ENCODE measurements at places on chromosomes 11 and 22.

DNA sequence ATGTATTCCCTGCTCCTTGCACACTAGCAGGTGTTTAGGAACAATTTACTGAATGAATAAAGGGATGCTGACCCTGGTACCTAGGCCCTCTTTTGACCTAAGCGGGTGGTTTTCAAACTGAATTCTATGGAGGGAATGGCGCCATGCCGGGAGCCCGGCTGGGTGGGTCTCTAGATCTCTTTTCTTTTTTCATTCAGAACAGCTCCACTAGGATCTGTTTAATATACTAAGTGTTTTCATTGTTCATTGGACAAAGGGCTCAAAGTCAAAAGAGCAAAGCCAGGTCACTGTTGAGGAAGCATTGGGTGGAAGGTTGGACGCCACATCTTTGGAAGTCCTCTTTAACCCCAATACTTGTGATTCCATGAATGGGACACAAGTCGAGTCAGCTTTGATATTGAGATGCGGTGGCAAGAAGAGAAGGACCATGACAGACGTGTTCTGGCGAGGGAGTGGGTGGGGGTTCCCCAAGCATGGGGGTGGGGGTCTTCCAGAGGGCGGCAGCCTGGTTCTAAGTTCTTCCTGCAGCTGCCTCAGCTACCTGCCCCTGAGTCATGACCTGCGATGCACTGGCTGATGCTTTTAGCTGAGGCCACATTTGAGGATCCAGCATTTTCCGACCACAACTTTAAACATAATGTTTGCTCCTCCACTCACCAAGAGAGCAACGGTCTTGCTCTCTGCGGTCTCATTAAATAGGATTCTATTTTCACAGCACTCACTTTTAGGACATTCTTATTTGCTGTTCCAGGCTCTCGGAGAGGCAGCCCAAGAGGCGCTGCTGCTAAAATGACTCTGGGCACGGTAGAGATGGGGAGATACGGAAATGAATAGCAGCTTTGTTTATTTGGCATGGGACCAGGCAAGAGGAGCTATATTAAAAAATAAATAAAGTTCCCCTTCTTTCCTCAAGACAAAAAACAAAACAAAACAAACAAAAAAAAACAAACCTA lies 100.6 kb downstream of the FBXO7 start:
- no peak for DNase-seq

GRCh38 chr22:19432133-19432851 lies at the start of gene MRPL40:
MRPL40 (plus strand) TSS chr22:19432545; CDS start chr22:19432555, 10 bp downstream.
- peak; percentile 82 for DNase-seq

DNA sequence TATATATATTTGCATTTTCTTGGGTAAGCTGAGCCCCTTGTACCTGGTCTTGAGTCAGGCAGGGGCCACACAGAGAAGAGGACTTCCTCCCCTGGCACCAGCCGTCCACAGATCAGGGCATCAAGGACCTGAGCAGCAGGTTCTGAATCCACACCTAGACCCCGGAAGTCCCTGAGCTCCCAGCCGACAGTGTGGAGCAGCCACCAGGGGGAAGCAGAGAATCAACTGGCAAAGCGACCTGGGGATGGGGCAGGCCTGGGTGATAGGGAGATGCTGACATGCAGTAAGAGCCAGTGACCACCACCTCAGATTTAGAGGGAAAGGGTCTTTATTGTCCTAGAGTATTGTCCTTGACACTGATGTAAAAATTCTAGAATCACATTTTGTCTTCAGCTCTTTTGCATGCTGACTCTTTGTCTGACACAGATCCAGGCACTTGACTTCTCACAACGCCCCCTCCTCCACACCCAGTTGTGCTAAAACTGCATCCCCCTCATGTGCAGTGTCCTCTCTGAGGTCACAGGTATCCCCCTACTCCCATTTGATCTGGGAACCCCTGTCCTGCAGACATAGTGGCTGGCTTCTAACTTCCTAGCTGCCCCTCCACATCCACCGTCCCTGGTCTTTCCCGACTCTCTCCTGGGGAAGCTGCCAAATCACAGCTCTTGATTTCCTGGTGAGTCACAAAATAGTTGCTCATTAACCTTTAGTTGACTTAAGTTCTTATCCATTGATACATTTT lies 109.3 kb downstream of the GGTLC2 start:
- no peak for DNase-seq

DNA sequence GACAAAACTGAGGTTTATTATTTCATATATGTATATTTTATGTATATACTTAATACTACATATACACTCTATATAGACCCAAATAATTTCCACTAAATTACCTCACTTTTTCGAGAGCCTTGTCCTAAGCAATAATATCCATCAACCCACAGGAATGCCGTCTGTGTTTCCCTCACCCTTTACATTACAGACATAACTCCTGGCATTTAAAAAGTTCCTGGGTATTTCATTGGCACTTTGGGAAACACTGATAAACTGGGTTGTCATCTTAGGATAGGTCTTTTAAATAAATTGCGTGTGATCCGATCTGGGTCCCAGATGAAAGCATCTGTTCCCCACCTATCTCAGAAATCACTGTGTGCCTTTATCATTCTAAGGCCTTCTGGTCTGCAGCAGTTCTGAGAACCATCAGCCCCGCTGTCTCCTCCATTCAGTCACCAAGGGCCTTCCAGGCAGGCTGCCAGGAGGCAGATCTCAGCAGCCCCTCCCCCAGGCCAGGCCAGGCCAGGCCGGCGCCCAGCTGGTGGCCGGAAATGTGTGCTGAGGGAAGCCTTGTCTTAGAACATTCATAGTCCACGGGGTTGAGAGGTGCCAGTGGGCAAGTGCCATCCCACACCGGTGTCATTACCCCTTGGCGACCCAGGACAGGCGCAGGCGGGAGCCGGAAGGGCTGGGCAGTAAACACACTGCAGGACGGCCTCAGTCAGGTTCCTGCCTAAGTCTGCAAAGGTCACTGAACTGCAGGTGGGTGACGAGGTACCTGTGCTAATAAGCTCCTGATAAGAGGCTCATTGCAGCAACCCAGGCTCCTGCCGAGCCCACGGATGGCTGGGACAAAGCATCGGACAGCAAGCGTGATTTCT lies 3.3 kb downstream of the FGF19 start:
- DNase-seq = no peak

DNA sequence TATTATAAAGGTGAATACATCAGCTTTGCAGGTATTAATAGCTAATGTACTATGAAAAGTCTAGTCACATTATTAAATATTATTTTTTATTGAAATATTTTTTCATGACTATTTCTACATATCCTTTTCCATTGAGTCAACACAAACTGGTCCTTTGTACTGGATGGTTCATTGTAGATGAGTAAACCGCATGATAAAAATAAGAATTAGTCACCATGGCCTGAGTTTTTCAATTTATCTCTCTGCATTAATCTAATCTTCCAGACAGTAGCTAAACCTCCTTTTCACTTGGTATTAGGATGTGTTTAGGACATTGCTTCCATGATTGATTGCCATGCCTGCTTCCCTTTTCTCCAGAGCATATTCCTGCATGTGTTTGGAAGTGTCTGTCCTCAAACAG lies 439.4 kb upstream of the ARHGAP42 start:
- DNase-seq = no peak

- DNase-seq = no peak
Observed at GRCh38 chr11:117204283-117205080, 5.3 kb downstream of the TAGLN start.

DNA sequence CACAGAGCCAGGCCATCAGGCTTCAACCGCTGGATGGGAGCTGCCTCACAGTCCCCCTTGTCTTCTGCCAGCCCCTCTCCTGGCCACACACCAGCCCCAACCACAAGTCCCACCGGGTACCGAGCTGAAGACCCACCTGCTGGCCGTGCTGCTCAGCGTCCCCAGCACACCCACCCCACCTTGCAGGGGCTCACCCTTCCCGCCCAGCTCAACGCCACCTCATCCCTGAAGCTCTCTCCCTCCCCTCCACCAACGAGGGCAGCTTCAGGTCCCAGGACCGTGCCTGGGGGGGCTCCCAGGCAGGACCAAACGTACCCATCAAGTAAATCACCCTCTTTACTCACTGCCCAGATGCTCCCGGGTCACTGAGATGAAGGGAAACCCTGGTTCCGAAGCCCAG lies 141.0 kb downstream of the CRYBB2 start:
- no peak for DNase-seq
